ENCODE measurements at places on chromosomes 1 and 21. TPM values are rescaled to one million over a fixed set of nuclear protein-coding genes. Genes with fewer than 3 reads are reported as not detected.
A peak's percentile ranks its signal among the peaks of the same experiment; 100 is the strongest.

DNA sequence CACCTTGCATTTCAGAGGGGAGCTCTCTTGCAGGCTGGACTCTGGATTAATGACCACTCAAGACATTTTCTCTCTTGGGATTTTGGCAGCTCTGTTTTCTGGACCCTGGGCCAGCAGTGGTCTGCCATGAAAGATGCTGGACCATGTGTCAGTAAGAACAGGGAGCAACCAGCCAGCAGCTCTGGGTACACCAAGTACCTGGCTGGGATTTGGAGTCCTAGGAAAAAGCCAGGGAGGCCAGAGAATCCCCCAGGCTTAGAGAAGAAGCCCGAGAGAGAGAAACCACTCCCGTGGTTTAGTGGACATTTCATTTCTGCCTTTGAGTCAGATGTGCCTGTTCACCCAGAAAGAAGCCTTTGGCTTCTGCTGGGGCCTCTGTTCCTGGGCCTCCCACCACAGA lies 2.5 kb downstream of the NFASC start:
- no peak overlapping the region for H3K27ac ChIP-seq
- no peak for DNase-seq
- H3K36me3 ChIP-seq: no peaks in the 10 kb centered on the region
- H3K27me3 ChIP-seq: peaks cover 19% of the 10 kb centered on the region
- H3K4me1 ChIP-seq: no peaks in the 10 kb centered on the region

- DNase-seq: no peak
- peaks cover 5% of the 10 kb centered on the region for H3K36me3 ChIP-seq
- peaks cover 8% of the 10 kb centered on the region for H3K4me1 ChIP-seq
- no peak overlapping the region for H3K27ac ChIP-seq
- H3K27me3 ChIP-seq: no peaks in the 10 kb centered on the region
- H3K4me3 ChIP-seq: no peak overlapping the region
These were observed 42.0 kb upstream of the MTF1 start for GRCh38 chr1:37901191-37901892.

DNA sequence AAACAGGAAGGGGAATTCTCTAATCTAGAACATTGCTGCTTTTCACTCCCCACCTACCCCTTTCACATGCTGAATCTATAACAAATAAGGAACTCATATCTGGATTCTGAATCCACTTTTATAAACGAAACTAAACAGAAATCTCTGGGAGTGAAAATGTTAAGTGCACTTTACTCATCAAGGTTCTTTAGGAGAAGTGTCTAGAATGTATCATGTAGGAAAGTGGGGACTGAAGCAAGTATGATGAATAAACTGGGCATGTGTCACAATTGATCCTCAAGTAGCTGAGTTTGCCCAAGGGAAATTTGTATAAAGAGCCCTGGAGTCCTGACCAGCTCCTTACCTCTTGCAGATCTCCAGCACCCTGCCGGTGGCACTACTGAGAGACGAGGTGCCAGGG lies 19.8 kb downstream of the AVPR1B start:
- H3K4me1 ChIP-seq: no peaks in the 10 kb centered on the region
- H3K27me3 ChIP-seq: peaks cover 14% of the 10 kb centered on the region
- no peak for DNase-seq
- no peak overlapping the region for H3K4me3 ChIP-seq
- H3K36me3 ChIP-seq: no peaks in the 10 kb centered on the region

GRCh38 chr1:6317098-6317760 lies 56.3 kb upstream of the GPR153 start:
- H3K36me3 ChIP-seq: peaks cover 2% of the 10 kb centered on the region
- H3K4me1 ChIP-seq: no peaks in the 10 kb centered on the region
- no peak for DNase-seq
- H3K4me3 ChIP-seq: no peak overlapping the region
- H3K27ac ChIP-seq: no peak overlapping the region

MAN1C1 gene
- 4.8 TPM for total RNA-seq

- peaks cover 12% of the 10 kb centered on the region for H3K36me3 ChIP-seq
- no peak overlapping the region for H3K27ac ChIP-seq
- DNase-seq: no peak
- peaks cover 13% of the 10 kb centered on the region for H3K27me3 ChIP-seq
- H3K4me1 ChIP-seq: peaks cover 41% of the 10 kb centered on the region
These were observed 3.6 kb upstream of the FOXD2 start for GRCh38 chr1:47434051-47434842.

DNA sequence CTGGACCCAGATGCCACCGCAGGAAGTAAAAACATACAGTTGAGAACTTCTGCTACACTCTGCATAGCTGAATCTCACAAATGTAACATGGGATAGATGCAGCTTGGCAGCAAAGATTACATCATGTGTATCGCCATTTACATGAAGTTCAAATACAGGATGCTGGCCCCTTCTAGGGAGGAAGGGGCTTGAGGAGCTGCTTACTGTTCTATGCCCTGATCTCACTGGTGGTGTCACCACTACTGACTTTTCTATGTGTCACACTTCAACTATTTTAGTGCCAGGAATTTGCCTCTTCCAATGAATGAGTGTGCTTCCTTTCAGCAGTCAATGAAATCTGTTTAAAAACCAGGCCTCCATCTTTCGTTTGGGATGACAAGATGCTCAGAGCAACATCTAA lies 31.1 kb downstream of the MRAP start:
- no peaks in the 10 kb centered on the region for H3K27me3 ChIP-seq
- no peaks in the 10 kb centered on the region for H3K4me1 ChIP-seq
- DNase-seq: no peak

DNA sequence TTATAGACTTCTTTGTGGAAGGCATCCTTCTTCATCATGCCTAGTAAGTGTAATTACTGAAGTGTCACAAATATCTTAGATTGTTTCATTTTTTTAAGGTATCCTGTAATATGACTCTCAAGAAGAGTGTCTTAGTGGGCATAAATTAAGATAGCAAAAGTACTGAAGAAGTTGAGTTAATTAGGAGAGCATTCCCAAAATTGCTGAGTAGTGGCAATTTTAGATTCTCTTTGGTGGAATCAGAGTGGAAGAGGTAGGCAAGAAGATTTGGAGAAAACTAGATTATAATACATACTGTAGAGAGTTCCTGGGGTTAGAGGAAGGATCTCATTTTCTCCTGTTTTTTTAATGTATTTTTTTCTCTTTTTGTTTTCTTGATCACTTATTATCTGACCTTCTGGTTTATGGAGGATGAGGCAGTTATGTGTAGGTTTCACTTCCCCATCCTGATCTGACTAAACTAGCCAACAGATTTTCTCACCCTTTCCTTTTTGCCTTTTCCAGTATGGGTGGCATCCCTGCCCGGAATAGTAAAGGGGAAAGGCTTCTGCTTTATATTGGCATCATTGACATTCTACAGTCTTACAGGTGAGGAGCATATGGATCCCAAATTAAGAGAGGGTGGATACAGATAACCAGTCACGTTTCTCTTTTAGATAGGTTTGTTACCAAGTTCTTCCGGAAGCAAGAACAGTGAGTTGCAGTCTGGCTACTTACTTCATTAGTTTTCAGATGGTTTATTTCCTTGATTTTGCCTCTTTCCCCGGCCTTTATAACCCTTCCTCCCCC lies 16.7 kb upstream of the PSMD4 start:
- no peaks in the 10 kb centered on the region for H3K27me3 ChIP-seq
- no peak for DNase-seq
- H3K4me1 ChIP-seq: peaks cover 2% of the 10 kb centered on the region

GRCh38 chr1:46288485-46289133 lies 14.8 kb downstream of the LRRC41 start:
- H3K4me3 ChIP-seq: no peak overlapping the region
- H3K27ac ChIP-seq: peak overlapping the region; percentile 35
- H3K4me1 ChIP-seq: peaks cover 9% of the 10 kb centered on the region
- no peaks in the 10 kb centered on the region for H3K27me3 ChIP-seq

DNA sequence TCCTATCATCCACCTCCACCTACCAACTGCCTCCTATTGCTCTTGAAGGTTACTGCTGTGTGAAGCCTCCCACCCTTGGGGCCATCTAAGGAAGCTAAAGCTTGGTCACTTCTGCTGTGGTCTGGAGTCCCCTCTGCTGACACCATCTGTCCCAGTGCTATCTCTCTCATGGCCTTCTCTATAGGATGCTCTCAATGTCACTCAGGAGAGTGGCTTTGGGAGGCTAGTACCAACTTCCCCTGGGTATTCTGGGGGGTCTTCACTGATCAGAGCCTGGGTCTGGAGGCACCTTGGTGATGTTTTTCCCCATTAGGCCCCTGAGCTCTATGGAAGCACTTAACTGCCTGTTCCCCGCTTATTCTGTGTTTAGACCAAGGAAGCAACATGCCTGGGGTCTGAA lies 12.3 kb upstream of the NCF2 start:
- peaks cover 12% of the 10 kb centered on the region for H3K4me1 ChIP-seq
- H3K27me3 ChIP-seq: peaks cover 5% of the 10 kb centered on the region
- no peaks in the 10 kb centered on the region for H3K36me3 ChIP-seq
- no peak overlapping the region for H3K4me3 ChIP-seq

- peak; percentile 45 for DNase-seq
- H3K36me3 ChIP-seq: no peaks in the 10 kb centered on the region
- H3K4me1 ChIP-seq: no peaks in the 10 kb centered on the region
- no peaks in the 10 kb centered on the region for H3K27me3 ChIP-seq
- no peak overlapping the region for H3K4me3 ChIP-seq
These were observed 290.3 kb upstream of the SGIP1 start for GRCh38 chr1:66243548-66244130.
